ENCODE measurements at places on chromosomes 1 and 21.

- DNase-seq = no peak
Observed at GRCh38 chr1:59394706-59395425, 98.0 kb downstream of the FGGY start.

DNA sequence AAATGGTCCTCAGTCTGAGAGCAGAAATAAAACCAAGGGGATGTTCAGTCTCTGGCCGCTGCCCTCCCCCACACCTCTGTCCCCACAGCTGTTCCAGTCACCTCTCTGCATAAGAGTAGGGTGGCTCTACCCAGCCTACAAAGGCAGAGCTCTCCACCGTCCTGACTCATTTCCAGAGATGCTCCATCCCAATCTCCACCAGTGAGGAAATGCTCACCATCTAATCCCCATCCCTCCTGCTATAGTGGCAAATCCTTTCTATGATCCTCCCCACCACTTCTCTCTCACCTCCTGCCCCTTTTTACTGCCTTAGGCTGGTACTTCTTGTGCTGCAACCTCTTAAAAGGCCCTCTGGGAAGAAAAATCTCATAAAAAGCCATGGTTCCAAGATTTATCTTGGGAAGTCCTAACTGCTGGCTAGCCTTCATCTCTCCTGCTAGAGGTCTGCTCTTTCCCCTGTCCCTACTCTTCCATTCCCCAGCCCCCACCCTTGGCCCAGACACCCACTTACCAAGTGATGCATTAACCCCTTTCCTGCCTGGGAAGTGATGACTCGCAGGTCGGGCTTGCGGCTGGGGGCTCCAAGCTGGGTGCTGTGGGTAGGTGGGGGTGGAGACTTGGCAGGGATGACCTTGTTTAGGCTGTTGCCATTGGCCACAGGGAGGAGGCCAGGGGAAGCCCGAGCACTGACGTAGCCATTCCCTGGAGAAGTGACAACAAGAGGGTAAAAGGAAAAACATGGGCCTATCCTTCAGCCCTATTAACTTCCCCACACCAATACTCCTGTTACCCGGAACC lies 23.9 kb downstream of the MEF2D start:
- peak; percentile 86 for DNase-seq

DNA sequence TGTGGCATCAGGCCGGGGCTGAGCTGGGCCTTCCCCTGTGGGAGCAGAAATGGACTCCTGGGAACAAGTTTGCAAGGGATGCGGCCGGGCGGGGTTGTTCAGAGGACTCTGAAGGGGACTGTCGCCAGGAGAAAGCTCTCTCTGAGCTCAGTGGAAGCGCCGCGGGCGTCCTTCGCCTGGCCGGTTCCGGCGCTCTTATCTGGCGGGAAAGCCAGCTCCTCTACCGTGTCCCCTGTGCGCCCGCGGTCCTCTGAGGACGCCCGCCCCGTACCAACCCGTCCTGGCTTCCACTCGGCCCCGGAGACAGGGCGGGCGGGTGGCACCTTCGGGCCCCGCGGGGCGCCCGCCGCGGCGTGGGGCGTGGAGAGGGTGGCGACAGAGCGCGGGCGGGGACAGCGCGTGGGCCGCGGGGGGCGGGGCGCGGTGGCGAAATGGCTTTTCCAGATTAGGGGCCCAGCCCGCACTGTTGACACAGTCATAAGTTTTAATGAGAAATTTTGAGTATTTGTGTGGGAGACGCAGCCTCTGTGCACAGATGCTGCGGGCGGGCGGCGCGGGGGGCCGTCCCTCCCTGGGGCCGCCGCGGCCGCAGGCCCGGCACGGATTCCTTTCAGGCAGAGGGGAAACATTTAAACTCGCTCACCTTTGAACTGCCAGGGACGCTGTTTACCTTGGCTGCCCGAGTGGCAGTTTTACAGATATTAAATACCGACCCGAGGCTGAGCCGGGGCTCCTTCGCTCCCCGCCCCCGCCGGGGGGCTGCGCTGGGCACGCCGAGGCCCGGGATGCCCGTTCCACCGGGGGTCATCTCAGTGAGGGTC lies 70.2 kb downstream of the FOXD2 start:
- DNase-seq = no peak

- no peak for DNase-seq
Observed at GRCh38 chr21:44911384-44912157, 9.1 kb downstream of the ITGB2 start.

DNA sequence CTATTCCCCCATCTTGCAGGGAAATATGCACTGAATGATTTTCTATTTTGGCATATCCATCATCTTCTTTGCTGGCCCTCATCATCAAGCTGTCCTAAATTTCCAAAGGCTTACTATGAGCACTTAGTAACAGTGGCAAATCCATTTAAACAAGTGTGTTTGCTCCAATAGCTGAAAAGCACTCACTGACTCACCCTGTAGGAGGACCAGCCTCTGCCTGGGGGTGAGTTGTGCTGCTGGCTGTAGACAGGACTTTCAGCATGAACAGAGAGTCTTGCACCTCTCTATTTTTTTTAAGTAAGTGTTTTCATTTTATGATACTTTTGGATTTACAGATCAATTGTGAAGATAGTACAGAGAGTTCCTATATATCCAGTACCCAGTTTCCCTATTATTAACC lies 97.3 kb downstream of the SLC35F3 start:
- DNase-seq = no peak

- DNase-seq = no peak
Observed at GRCh38 chr1:97119260-97120158, 397.9 kb downstream of the PTBP2 start.

DNA sequence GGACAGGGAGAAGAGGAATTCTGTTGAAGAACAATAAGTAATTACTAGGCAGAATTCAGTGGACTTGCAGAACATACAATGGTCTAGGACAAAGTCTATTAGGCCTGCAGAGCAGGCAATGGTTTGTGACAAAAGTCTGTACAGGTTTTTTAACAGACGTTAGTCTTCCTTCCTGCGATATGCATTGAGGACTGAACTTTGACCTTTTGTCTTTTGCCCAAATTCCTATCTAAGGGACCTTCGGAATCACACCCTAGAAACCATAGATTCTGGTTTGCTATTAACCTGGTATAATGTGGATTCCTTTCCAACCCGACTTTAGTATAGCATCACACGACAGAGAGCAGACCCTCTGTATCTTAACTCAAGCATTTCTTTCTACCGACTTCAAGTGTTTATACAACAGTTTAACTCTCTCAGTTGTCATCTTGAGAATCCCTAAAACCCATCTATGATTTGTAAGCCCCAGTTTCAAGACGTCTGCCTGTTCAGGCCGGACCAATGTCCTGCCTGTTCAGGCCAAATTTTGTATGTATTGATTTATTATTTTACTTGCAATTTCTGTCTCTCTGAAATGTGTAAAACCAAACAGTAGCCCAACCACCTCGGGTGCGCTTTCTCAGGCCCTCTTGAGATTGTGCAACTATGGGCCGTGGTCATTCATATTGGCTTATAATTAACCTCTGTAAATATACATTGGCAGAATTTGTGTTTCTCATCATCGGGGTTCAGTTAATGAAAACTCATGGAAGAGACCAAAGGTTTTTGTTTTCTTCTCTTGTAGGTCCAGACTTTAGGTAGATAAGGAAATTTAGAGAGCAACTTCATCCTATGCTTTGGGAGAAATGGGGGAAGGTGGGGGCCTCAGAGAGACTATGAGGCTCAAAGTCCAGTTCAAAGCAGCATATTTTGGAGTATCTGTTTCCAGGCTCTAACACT lies 76.9 kb upstream of the TNFSF18 start:
- DNase-seq = no peak

- no peak for DNase-seq
Observed at GRCh38 chr1:73676186-73676585, 521.8 kb downstream of the LRRIQ3 start.

GRCh38 chr1:223486366-223486765 lies 93.2 kb downstream of the CCDC185 start:
- no peak for DNase-seq

- DNase-seq = no peak
Observed at GRCh38 chr1:106960412-106960811, 96.1 kb upstream of the PRMT6 start.

Data from fibroblast of skin of scalp (primary cell).